ENCODE measurements at places on chromosomes 7 and 10.

DNA sequence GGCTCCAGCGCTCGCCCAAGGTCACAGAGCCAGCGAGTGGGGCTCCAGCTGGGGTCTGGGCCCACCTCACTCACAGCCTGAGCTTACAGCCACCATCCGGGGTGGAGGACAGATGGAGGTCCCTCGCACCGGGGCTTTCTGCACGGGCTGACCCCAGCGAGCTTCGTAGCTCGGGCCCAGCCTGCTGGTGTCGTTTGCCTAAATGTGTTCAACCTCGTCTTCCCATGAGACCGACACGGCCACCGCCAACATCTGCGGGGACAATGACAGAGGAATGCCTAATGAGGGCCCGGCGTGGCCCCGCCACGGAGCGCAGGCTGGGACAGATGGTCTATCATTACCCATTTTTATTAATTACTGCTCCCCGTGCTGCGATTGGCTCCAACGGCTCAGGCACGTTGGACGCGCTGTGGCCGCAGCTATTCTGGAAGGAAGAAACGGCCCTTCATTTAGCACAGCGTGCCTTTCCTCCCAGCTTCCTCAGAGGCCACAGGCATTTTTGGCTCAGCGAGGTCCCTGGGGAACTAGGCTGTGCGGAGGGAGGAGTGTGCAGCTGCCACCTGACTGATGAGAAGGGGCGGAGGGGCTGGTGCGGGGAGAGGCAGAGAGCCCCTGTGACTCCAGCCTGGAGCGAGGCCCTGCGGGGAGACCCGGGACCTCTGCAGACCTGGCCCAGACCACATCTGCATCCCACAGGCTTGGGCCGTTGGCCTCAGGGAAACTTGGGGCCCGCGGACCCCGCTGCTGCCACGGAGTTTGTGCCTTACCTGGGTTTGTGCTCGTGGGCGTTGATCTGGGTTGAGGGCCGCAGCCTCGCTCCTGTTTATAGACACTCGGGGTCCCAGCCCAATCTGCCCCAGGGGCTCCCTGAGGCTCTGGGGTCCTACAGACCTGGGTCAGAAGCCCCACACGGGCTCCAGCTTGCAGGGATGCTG is 22.9 kb upstream of the ELFN1 start:
- no peak for DNase-seq

DNA sequence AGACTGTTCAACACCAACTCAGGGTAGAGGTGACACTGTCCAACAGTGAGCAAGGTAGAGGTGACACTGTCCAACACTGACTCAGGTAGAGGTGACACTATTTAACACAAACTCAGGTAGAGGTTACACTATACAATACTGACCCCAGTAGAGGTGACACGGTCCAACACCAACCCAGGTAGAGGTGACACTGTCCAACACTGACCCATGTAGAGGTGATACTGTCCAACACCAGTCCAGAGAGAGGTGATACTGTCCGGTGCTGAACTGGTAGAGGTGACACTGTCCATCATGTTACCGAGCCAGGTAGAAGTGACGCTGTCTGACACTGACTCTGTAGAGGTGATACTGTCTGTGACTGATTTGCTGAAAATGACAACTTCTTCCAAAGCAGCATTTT is 102.4 kb downstream of the GATA3 start:
- no peak for DNase-seq

- DNase-seq, result no peak
Measured at GRCh38 chr7:71145906-71146901, 14.3 kb downstream of the GALNT17 start.

GRCh38 chr10:96267234-96267705 is 4.1 kb downstream of the BLNK start:
- no peak for DNase-seq

DNA sequence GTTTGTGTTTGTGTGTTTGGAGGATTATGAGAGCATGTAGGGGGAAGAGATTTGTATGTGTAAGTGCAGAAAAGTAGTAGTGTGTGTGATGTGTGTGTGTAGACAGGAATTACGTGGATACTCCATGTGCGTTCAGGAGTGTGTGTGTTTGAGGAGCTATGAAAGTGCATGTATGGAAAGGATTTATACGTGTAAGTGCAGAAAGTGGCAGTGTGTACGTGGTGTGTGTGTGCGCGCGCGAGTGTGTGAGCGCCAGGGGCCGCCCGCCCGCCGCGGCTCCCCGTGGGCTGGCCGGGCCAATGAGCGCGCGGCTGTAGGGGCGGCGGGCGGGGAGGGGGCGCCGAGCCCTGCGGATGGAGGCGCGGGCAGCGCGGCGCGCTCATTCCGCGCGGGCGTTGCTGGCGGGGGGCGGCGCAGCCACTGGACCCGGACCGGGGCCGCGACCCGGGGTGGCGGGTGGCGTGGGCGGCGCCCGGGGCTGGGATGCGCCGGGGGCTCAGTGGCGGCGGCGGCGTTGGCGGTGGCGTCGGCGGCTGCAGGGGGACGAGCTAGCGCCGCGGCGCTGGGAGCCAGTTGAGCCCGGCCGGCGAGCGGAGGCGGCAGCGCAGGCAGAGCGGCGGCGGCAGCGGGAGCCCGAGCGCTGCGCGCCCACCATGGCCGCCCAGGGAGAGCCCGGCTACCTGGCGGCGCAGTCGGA is at the start of gene BICC1:
BICC1 (plus strand) TSS at position 382 of the 697 bp plus-strand sequence; CDS start at position 654, 272 bp downstream.
- DNase-seq, result peak; percentile 30

- no peak for DNase-seq
Measured at GRCh38 chr7:123271231-123271630, 71.5 kb upstream of the SLC13A1 start.

DNA sequence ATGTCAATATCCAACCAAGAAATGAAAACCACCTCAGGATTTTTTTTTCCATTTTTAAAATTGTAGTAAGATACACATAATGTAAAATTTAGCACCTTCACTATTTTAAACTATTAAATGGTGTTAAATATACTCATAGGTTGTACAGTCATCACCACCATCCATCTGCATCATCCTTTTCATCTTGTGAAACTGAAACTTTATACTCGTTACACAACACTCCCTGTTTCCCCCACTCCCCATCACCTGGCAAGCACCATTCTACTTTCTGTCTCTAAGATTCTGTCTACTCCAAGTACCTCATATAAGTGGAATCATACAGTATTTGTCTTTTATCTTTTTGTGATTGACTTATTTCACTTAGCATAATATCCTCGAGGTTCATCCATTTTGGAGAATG is 335.2 kb upstream of the NPSR1 start:
- DNase-seq, result no peak

- no peak for DNase-seq
Measured at GRCh38 chr10:132563485-132564248, 26.1 kb downstream of the INPP5A start.

- DNase-seq, result no peak
Measured at GRCh38 chr7:132118641-132119040, 457.6 kb downstream of the PLXNA4 start.

GRCh38 chr10:19819419-19820033 is 3.3 kb downstream of the PLXDC2 start:
- DNase-seq, result peak; percentile 46

GRCh38 chr7:71982851-71983250 is 429.3 kb downstream of the CALN1 start:
- no peak for DNase-seq

GRCh38 chr7:33770576-33770975 is 134.8 kb upstream of the BMPER start:
- DNase-seq, result no peak

- no peak for DNase-seq
Measured at GRCh38 chr10:105952153-105952552, 1212.4 kb downstream of the SORCS1 start.

DNA sequence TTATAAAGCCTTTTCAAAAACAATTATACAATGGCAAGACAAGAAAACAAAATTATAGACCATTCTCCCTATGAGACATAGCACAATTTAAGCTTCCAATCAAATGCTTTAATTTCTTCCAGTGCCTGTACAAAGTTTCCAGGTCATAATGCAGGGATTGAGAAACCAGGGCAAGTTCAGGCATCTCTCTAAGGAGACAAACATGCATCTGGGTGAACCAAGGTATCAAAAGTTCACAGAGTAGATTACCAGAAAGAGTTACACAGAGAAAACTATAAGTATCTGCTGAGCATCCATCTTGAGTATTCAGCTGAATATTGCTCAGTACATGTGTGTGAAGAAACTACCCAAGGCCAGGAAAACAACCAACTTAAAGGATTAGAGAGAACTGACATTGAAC is 89.1 kb downstream of the COL28A1 start:
- DNase-seq, result no peak

DNA sequence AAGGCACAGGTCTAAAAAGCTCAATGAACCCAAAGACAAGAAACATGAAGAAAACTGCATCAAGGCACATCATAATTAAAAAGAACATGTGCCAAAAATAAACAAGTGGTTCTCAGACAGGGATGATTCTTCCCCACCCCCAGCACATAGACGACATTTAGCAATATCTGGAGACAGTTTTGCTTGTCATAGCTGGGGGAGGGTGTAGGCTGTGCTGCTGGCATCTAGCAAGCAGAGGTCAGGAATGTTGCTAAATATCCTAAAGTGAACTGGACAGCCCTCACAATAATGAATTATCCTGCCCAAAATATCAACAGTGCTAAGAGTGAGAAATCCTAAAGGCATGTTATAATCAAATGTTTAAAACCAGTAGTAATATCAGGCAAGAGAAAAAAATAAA is 122.6 kb downstream of the MICU1 start:
- DNase-seq, result no peak

GRCh38 chr7:53315981-53316380 is 280.5 kb downstream of the POM121L12 start:
- no peak for DNase-seq

GRCh38 chr10:44786286-44786850 is 124.8 kb upstream of the TMEM72 start:
- DNase-seq, result no peak

DNA sequence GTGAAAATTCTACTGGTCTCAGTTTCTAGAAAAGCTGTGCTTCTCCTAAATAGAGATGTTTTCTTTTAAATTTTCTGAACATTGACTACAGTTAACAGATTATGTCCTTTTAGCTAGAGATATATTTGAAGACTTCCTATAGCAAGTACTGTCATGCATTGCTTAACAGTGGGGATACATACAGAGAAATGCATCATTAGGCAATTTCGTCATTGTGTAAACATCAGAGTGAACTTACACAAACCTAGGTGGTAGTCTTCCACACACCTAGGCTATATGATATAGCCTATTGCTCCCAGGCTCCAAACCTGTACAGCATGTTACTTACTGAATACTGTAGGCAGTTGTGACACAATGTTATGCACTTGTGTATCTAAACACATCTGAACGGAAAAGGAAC is 28.5 kb downstream of the PIK3CG start:
- DNase-seq, result no peak

GRCh38 chr10:3471472-3471871 is 298.9 kb upstream of the PITRM1 start:
- no peak for DNase-seq

DNA sequence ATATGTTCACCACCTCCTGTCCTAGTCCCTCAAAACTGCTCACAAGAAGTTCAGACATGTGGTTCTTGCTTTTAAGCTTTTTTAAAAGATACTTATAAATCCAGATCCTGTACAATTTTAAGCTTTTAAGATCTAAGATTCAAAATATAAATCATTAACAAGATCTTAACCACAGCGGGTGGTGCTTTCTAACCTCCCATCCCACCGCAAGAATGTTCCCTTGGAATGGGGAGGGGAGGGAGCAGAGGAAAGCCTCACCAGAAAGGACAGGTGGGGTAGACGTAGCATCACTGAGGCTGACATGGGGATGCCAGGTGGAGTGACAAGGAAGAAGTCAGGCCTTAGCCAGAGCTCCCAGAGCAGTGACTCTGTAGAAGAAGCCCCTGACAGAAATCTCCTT is 133.5 kb downstream of the C1GALT1 start:
- DNase-seq, result no peak

- DNase-seq, result no peak
Measured at GRCh38 chr10:3132036-3133025, 40.3 kb downstream of the PITRM1 start.

DNA sequence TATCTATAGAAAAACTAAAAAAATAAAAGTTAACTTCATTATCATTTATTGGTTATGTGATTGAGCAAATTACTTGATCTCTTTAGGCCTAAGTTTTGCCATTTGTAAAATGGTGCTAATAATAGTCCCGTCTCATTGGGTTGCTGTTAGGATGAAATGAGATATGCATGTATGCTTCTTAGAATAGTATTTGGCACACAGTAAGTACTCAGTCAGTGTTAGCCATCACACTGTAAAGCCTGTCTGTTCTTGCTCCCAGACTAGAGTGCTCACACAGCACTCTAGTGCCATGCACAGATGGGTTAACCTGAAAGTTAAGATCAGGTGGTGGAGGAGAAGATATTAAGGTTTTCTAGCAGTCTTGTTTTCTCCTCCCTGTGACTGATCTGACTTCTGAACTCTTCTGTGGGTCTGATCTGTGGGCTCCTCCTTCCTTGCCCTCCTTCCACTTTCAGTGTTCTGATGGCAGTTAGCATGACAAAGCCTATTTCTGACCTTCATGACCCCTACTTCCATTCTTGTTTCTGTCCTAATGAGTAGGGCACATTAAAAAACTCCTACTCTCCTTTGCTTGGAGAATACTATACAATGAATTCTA is 167.5 kb downstream of the RNLS start:
- DNase-seq, result no peak

GRCh38 chr7:22090512-22090911 is 144.8 kb upstream of the CDCA7L start:
- no peak for DNase-seq

GRCh38 chr7:129083525-129083924 is 28.6 kb upstream of the TNPO3 start:
- no peak for DNase-seq

- DNase-seq, result no peak
Measured at GRCh38 chr10:80713398-80713928, 175.8 kb downstream of the SH2D4B start.

DNA sequence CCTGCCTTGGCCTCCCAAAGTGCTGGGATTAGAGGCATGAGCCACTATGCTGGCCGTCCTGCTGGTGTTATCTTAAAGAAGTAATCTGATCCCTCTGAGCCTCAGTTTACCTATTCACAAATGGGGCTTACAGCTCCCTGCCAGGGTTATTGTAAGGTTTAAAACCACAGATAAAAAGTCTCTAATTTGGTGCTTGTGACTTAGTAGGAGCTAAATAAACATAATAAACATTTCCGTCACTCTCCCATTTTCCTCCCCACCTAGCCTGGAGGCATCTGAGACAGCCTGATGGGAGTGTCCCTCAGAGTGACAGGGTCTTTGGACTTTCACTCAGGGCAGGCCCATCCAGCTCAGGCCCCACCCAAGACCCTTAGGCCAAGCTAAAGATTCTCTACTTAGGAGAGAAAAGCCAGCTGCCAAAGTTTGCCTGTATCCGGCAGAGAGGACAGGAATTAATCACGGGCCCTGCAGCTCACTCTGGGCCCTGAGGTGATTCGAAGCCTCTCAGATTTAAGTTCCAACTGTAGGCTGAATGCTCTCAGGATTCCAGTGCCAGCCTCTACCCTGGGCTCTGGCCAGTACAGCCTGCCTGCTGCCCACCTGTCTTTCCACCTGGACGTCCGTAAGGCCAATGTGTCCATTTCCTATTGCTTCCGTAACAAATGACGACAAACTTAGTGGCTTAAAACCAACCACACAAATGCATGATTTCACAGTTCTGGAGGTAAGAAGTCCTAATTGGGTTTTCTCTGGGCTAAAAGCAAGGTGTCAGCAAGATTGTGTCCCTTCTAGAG is 21.8 kb upstream of the DUSP5 start:
- peak; percentile 20 for DNase-seq

All from LoVo (cell line).